Activated CD8-positive, alpha-beta memory T cell treated with anti-CD3 and anti-CD28 coated beads for 24 hours (primary cell): ENCODE measurements at places on chromosomes 13 and 19.
A peak's percentile ranks its signal among the peaks of the same experiment; 100 is the strongest.

DNA sequence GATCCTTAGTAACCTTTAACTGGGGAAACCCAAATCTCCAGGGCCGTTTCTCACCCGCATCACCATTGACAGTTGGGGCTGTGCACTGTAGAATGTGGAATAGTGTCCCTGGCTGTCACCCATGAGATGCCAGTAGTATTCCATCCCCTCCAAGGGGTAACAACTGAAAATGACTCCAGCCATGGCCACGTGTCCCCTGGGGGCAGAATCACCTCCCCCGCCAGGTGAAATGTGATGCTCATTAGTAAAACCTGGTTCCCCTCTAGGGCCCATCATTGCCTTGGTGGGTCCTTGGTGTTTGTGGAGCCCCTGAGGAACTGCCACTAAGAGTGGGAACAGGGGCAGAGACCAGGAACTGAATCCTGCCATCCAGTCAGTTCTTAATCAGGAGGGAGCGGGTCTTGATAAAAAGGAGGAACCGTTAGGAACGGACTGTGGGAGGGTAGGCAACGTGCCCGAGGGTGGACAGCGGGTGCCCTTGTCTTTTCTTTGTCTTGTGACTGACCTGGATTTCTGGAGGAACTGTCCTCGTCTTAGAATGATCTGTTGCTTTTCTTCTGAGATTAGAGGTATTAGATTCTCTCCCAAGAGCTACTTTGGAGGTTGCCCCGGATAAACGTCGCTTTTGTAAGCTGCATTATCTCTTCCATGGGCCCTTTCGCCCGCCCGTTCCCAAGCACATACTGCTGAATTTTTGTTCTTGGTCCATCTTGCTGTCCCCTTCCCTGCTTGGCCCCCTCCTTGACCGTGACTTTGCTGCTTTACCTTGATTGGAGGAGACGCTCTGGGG lies 3.5 kb downstream of the MYO9B start:
- no peak for DNase-seq

DNA sequence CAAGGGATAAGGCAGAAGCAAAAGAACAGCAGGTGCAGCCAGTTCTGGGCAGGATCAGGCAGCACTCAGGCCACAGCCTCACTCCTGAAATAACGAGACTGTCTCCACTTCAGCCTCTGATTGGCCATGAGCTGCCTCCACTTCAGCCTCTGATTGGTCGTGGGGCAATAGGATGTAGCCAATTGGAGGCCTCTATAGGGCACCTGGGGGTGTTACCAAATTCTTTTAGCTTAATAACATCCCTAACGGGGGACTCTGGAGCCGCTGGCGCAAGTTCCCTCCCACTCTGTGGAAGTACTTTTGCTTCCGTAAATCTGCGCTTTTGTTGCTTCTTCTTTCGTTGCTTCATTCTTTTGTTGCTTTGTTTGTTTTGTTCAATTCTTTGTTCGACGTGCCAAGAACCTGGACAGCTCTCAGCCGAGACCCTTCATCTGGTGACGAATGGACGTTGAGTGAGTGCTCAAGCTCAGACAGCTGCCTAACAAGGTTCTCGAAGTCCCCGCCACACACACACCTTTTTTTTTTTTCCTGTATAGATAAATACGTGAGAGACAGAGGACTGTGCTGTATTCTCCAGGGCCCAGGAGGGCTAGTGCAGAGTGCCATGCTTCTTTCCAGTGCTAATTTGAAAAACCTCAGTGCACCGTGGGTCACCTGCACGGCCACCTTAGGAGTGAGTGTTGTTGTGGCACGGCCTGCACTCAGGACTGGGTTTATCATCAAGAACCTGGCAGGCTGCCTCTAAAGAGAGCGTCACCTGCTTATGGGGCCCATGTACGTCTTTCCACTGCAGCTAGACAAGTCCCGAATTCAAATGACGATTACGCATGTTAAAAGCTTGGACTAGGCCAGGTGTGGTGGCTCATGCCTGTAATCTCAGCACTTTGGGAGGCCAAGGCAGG lies 32.0 kb upstream of the TUBGCP3 start:
- no peak for DNase-seq

DNA sequence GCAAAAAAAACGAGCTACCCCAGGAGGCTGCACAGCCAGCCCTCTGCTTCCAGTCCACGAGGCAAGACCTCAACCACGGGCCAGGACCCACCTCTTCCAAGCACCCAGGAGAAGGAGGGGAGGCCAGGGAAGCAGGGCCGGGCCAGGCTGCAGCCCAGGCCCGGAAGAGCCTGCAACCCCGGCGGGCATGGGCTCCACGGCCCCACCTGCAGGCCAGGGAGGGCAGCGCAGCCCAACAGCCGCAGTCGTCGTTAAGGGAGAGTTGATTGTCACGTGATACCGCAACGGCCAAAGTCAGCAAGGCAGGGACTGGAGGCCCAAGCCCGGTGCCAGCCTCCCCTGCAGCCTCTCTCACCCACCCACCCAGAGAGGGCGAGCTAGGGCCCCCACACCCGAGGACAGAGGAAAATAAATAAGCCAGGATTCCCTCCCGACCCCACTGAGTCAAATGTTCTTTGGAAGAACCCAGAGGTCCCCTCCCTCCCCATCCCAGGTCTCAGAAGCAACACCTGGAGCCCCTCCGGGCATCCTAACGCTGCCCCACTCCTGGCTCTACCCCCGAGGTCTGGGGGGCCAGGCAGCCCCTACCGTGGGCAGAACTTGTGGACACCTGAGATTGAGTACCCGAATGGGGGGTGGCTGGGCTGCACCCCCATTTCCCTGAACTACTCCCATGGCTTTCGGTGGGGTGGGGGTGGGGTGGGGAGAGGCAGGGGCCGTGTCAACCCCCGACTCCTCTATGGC lies 5.2 kb upstream of the REXO1 start:
- DNase-seq: peak; percentile 91

DNA sequence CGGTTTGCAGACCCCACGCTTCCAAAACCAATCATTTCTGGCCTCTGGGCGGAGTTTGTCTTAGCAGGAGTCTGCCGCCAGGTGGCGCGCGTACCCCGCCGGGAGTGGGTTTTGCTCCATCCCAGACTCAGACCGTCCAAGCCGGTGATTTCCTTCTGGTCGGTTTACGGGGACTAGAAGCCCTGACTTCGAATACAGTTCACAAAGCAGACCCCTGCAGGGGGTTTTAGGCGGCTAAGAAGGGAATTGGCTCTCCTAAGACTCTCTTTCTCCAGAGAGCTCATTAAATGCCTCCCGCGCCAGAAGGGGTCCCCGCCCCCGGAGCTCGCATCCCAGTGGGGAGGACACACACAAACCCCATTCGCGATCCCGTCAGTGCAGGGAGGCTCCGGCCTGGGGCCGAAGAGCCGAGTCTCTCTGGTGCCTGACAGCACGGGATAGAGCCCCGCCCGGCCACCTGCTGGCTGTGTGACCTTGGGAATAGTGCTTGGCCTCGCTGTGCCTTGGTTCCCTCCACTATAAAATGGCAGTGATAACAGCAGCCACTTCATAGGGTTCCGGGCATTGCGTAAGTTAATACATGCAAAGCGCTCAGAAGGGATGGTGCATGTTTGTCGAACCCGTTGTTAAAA lies 8.6 kb upstream of the NUP62 start:
- DNase-seq: peak; percentile 94

GRCh38 chr13:46683676-46684260 lies 113.2 kb downstream of the ESD start:
- no peak for DNase-seq

- DNase-seq: no peak
These were observed 266.6 kb downstream of the KCTD12 start for GRCh38 chr13:76619631-76620030.

GRCh38 chr19:15737722-15738121 lies at the start of gene OR10H3:
OR10H3 (plus strand) TSS chr19:15737985; CDS start chr19:15741393, 3,408 bp downstream.
- no peak for DNase-seq

GRCh38 chr19:50896591-50897190 lies 14.5 kb downstream of the KLK4 start:
- DNase-seq: no peak
